ENCODE measurements at places on chromosomes 4 and X.

DNA sequence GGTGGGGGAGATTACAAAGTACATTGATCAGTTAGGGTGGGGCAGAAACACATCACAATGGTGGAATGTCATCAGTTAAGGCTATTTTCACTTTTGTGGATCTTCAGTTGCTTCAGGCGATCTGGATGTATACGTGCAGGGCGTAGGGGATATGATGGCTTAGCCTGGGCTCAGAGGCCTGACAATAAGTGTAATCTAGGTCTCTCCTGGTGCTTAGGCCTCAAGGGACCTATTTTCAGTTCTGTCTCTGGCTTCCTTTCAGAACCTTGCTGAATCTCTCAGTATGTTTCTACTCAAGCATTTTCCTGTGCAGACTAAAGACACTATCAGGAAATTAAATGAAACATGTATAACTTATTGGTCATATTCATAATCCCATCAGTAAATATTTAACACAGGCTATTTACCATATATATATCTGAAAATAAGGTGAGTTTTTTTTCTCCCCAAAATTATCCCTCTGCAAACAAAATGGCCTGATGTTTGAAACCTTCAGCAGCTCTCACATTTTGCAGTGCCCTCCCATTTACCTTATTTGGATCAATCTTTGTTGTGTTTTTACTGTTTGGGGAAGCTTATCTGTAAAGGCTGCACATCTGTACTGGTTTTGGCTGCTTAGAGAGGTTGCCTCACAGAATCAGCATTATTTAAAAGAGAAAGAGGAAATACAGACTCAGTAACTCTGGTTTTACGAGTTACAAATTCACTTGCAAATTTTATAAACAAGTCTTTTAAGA is 2.3 kb upstream of the ZCCHC4 start:
- DNase-seq = no peak

GRCh38 chr4:102778720-102779119 is 18.0 kb upstream of the MANBA start:
- DNase-seq = no peak

DNA sequence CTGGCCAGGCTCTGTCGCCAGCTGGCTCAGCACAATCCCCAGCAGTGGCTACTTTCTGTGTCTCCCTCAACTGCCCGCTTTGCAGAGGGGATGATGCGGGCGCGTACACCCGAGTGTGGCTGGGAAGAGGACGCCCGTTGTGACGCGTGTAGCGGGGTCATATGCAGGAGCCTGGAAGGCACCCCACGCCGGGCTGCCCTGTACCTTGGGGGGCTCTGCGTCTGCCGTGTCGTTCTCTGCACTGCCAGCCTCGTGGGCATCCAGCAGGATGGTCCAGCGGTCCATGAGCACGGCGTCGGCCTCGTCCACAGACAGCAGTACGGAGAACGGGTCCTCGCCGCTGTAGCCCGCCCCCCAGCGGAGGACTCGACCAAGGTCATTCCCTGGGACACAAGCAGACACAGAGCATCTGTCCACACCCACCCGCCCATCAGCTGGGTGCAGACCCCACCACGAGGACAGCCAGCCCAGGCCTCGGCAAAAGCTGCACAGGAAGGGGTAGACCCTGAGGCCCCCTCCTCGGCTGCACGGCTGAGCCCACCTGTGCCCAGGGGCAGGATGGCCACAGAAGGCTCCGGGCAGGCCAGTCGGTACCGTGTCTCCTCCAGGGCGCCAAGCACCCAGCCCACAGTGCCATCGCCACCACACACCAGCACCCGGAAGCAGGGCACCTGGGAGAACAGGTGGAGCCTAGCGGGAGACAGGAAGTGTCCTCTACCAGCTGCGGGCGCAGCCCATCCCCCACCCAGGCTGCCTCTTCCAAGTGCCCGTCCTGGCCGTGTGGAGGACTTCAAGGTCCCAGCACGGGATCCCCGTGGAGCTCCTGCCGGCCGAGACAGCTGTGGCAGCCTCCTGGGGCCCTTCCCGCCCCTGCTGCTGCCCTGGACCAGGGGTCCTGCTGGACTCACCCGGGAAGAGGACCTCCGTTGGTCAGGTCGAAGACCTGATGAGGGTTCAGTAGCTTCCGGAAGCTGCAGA is 10.8 kb downstream of the DGKQ start:
- peak; percentile 63 for DNase-seq

- no peak for DNase-seq
Measured at GRCh38 chr4:103018391-103019307, 856 bp downstream of the SLC9B1 start.

DNA sequence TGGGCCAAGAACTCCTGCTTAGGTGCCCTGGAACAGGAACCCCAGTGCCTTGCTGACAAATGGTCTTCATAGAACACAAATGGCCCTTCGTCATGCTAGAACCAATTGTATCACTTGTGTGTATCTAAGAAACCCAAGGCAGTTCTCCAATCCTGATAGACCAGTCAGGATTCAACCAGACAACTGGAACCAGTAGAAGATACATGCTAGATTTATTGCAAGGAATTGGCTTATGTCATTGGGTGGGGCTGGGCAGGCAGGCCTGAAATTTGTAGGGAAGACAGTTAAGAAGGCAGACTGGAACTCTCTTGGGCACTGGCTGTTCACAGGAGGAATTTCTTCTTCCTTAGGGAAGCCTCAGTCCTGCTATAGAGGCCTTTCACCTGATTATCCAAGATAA is 17.0 kb upstream of the TBL1X start:
- DNase-seq = no peak

DNA sequence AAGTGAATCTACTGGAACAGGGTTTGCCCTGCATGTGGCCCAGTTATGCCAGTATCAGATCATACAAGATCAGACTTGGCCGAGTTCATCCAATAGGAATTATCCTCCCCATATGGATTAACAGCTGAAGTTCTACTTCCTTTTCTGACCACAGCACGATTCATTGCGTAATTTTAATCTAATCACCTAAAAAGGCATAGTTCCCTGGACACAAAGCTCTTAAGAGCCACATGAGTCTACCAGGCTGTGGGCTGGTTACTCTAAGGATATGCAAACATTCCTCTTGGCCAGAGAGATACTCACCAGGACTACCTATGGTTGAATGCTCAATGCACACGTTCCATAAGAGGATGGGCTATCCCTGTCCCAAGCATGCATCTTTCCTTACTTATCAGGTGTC is 46.9 kb downstream of the CHST7 start:
- DNase-seq = no peak

GRCh38 chrX:19535476-19535875 is 20.2 kb upstream of the MAP3K15 start:
- no peak for DNase-seq

- no peak for DNase-seq
Measured at GRCh38 chr4:1572521-1572920, 111.6 kb downstream of the FAM53A start.

DNA sequence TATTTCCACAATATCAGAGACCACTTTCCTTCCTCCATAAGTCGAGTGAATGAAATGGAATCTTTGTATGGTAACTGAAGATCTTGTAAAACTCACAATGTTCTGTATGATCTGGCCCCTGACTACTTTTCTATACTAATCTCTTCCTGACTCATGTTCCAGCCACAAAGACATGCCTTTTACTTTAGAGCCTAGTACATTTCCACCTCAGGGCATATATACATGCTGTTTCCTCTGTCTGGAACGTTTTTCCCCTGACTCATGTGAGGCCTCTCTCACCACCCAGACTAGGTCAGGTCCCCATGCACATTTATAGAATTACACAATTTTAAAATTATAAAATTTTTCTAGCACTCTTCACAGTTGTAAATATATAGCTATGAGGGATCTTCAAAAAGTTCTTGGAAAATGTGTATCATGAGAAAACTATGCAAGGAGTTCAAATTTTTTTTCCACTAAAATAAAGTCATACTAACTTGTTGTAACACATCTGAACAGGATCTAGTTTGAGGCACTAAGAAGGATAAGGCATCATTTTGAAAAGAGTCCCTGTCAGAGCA is 208.8 kb downstream of the SH2D1A start:
- DNase-seq = no peak

DNA sequence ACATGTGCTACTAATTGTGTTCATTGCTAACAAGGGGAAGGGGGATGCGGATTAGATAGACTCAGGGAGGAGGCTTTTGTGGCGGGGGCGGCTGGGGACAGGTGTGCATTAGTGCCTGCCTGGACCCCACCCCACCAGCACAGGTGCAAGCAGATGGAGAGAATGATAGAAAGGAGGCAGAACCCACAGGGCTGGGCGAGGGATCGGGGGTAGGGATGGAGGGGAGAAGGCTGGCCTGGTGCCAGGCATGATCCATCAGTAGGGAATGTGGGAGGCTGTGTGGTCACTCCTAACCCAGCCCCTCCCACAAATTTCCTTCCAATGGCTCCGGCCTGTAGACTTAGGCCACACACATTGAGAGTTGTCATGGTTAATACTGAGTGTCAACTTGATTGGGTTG is 30.5 kb upstream of the CRMP1 start:
- DNase-seq = no peak

GRCh38 chr4:38396845-38397547 is 267.0 kb upstream of the KLF3 start:
- no peak for DNase-seq

GRCh38 chr4:152101556-152102435 is 341.0 kb upstream of the GATB start:
- DNase-seq = no peak

- no peak for DNase-seq
Measured at GRCh38 chrX:150162141-150162540, 201.0 kb upstream of the MAMLD1 start.

- no peak for DNase-seq
Measured at GRCh38 chr4:177304094-177304493, 5.6 kb upstream of the NEIL3 start.

DNA sequence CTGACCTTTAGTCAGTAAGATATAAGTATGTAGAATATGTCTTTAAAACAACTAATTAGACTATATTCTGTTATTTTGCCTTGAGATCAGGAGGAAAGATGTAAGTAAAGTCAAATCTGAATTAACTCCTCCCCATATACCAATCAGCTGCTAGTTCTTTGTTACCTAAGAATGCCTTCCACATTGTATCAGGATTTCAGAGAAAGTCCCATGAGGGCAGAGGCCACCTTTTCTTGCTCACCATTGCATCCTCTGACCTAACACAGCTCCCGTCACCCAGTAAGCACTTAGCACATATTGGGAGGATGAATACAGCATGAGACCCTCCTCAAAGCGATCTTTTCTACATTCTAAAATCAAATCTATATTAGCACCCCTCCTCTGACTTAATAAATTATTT is 87.0 kb downstream of the COL25A1 start:
- DNase-seq = no peak

DNA sequence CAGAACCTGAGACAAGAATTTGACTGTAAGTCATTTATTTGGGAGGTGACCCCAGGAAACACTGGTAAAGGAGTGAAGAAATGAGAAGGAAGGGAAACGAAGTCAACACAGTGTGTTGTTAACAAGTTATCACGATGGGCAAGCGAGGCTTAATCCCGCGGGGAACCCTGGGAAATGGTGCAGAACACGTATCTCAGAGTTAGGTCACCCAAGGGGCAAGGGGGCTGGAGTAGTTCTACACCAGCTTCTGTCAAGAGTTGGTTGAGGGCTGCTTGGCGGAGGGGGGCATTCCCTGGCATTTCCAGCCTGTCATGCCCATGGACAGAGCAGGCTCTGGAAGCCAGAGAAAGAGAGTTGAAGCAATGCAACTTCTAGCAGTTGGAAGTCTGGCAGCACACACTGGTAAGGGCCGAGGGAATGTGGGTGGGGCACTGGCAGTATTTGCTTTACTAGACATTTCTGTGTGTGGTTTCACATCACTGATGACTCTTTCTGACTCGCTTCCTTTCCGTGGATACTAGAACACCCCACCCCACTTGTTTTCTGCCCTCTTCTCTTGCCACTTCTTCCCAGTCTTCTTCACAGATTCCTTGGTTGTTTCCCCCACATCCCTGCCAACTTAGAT is 52.2 kb upstream of the ADGRG2 start:
- DNase-seq = no peak

- DNase-seq = no peak
Measured at GRCh38 chrX:33194876-33195433, 16.4 kb downstream of the DMD start.

DNA sequence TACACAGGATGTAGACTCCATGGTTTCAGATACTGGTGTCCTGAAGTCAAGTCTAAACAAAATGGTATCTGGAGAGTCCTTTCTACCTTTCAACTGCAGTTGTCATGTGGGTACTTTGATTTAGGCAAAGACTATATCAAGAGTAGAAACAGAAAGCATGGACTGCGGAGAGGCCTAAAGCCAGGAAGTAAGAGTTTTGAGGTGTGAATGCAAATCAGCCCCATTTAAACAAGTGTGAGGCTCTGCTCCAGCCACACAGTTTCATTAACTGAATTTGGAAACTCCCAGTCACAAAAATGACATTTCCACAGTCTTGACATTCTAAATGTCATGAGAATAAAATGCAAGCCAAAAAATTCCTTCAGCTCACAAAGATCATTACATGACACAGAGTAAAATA is 87.2 kb upstream of the MCF2 start:
- DNase-seq = no peak

GRCh38 chr4:81040012-81040659 is 9.6 kb downstream of the BMP3 start:
- DNase-seq = peak; percentile 17

DNA sequence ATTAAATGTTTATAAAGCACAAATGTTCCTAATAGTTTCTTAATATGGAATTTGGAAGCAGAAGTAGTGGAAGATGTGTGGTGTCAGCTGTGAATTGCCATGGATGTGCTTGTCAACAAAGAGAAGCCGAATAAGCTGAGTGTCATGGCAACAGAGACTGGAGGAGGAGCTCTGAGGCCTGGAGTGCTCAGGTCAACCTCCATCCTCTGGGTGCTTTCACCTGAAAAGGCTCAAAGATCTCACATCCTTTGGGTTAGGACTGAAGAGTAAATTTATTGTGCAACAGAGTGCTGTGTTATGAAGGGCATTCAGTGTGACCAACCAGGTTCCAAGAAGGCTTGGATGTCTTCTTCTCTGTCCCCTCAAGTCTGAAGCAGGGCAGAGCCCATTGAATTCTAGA is 18.7 kb downstream of the SGMS2 start:
- no peak for DNase-seq

DNA sequence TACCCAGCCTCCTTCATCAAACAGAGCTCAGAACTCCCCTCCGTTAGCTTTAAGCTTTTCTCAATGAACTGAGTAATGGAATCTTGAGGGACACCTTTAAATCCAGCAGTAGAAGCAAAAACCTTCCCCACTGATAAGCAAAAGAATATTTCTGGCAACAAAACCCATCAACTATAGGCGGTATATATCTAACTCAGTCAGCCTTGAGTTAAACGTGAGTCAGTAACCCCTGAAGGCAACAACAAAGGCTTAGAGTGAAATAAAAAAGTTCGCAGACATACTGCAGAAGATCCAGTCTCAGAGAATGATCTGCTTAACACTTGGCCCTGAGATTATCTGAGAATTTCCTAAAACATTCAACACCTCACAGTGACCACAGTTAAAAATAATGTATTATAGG is 77.2 kb downstream of the DMD start:
- DNase-seq = no peak

Measured in NCI-H187 (cell line).